ENCODE measurements at places on chromosomes 11 and 22.

- DNase-seq: no peak
These were observed 45.8 kb downstream of the OSBPL5 start for GRCh38 chr11:3119141-3119821.

DNA sequence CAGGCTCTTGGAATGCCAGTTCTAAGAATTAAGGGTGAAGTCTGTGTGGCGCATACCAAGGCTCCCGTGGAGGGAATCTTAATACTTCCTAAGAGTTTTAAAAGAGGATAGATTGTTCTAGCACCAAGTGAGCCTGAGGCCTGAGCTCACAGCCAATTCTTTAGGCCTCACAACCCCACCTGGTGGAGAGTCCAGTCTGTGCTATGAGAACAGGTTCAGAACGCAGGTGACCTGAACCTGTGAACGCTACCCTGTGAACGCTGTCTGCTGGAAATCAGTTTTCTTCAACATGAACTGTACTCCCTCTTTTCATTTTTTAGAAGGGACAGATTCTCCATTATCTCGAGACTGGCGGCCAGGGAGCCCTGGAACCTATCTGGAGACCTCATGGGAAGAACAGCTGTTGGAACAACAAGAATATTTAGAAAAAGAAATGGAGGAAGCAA, 43.2 kb upstream of the DLAT start:
- peak; percentile 39 for DNase-seq

- no peak for DNase-seq
These were observed 30.9 kb downstream of the DEUP1 start for GRCh38 chr11:93361435-93361834.

- DNase-seq: no peak
These were observed 21.1 kb downstream of the UBASH3B start for GRCh38 chr11:122676638-122677037.

GRCh38 chr11:76453248-76453647, 8.4 kb downstream of the EMSY start:
- DNase-seq: no peak

DNA sequence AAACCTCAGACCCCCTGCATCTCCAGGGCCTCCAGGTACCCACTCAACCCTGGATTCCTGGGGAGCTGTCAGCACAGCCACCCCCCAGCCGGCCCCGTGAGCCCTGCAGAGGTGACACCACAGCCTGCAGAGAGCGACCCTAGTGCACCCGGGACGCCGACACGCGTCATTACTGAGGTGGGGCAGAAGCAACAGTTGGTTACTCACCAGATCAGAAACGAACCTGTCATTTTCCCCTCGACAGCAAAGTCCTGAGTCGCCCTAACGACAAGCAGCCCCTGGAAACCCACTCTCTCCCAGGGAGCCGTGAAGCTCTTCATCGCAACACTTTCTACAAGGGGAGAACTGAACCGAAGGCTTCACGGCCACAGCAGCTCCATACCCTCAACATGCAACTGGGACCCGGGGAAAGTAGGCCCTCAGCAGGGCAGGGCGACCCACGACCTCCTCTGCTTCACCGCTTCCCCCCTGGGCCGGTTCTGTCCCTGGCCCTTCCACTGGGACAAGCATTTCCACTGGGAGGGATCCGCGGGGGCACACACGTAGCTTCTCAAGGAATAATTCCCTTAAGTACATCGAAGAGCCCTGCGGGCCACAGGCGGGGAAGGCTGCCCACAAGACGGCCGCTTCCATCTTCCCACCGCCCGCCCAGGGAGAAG, 1.6 kb downstream of the BRD1 start:
- DNase-seq: peak; percentile 47
